ENCODE measurements at places on chromosomes 1 and 21. TPM values are rescaled to one million over a fixed set of nuclear protein-coding genes. Genes with fewer than 3 reads are reported as not detected.

DNA sequence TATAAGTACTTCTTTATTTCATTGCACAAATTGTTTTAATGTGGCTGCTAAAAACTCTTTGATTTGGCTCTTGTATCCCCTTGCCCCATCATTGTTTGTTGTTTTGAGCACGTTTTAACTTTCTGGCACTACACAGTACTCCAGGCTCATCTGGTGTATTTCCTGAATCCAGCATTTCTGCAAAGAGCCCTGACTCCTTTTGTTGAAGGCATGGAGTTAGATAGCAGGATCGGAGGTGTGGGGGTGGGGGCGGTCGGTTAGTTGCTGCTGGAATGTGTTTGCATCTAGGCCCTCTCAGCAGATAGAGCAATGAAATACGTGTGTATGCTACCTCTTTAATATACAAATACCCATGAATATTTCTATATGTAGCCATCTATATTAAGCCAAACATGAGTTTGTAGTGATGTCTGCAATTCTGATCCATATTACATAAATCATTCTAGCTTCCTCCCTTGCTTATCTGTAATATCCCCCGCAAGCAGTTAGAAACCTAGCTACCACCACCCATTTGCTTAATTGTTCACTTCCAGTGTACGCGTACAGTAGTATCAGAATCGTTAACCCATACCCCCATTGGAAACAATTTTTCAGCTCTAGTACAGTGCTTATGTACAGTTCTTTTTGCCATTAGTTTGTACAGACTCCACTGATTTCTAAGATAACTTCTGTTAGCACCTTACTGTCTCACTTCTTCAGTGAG lies 106.0 kb downstream of the NOS1AP start:
- DNase-seq: no peak

DNA sequence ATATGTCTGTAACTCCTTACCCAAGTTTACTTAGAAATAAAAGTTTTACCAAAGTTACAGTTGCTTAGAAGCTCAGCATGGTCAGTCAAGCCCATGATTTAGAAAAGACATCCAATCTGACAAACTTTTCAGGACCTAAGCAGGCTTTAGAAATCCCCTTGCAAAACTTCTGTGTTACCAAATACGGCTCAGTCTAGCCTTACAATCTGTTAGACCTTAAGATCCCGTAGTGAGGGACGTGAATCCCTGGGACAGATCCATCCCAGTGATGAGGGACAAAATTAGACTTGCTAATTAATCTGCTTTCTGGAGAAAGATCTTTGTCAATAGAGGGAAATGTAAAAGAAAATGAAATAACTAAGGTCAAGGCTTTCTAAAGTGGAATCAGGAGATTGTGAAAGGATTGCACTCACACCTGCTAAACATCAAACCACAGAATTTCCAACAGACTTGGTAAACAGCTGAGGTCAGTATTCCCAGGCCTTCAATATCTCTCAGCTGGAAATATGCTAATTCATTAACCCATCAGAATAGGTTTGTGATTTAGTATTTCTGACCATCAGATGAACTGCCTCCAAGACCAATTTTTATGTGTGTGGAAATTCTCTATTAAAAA lies 375.3 kb downstream of the DUSP10 start:
- no peak for DNase-seq

DNA sequence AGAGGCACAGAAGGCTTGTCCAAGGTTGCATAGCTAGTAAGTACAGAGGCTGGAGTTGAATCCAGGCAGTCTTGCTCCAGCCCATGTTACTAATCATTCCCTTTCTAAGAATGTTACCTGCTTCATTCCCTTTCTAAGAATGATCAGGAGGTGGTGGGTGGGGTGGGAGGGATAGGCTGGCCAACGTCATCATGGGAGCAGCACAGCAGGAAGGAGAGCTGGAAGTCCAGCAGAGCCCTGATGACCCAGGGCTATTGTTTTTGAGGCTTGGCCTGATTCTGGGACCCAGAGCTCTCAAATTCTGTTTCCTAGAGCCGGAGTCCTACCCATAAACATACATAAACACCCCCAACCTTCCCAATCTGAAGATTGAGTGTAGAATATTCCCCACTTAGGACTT lies 11.8 kb upstream of the CSF1 start:
- DNase-seq: no peak

- no peak for DNase-seq
Measured at GRCh38 chr1:198102454-198102827, 54.4 kb upstream of the NEK7 start.

GRCh38 chr1:108053270-108054013 lies 88.5 kb upstream of the VAV3 start:
- peak; percentile 23 for DNase-seq

DNA sequence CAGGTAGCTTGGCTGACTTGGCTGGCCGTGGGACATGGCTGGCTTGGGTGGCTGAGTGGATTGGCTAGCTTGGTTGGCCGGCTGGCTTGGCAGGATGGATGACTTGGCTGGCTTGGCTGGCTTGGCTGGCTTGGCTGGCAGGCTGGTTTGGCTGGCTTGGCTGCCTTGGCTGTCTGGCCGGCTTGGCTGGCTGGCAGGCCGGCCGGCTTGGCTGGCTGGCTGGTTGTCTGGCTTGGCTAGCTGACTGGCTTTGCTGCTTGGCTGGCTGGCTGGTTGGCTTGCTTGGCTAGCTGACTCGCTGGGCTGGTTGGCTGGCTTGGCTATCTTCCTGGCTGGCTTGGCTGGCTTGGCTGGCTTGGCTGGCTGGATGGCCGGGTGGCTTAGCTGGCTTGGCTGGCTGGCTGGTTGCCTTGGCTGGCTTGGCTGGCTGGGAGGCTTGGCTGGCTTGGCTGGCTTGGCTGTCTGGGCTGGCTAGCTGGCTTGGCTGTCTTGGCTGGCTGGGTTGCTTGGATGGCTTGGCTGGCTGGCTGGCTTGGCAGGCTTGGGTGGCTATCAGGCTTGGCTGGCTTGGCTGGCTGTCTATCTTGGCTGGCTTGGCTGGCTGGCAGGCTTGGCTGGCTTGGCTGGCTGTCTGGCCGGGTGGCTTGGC lies 129.7 kb upstream of the FAM72C start:
- DNase-seq: no peak

GRCh38 chr1:185439727-185440415 lies 122.8 kb upstream of the IVNS1ABP start:
- peak; percentile 98 for DNase-seq

- DNase-seq: no peak
Measured at GRCh38 chr21:29245104-29245643, 53.5 kb upstream of the BACH1 start.

- no peak for DNase-seq
Measured at GRCh38 chr1:9888886-9889285, 21.2 kb downstream of the CTNNBIP1 start.

DNA sequence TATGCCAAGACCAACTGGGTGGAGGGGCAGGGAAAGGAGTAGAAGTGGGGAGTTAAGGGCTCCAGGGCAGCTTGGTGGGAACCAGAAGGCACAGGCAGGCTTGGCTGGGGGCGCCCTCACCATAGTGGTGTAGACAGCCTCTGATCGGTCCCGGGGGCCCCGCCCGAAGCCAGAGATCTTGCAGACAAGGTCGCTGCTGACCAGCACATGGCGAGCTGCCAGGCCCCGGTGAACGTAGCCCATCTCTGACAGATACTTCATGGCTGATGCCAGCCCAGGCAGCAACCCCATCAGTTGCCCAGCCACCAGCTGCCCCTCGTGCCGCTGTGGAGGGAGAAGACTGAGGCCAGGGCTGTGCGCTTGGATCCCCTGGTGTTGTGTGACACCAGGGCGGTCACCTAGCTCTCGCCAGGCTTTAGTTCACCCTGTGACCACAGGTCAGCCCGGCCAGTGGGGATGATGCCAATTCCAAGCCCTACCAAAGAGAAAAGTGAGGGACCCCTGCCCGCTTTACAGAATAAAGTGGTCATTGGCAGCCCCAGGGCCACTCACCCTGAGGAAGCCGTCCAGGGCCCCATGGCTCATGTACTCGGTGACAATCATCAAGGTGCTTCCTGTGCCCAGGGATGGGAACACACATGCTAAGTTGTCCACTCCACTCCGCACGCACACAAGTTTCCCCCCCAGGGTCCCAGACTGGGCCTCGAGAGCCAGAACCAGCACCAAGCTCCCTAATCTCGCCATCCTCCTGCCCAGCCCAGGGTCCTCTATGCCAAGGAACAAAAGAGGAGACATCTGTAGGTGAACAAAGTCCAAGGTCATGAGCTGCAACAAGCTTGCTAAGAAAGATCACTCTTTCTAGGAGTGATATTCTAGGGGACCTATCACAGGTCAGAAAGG lies 28.2 kb downstream of the CDCA8 start:
- no peak for DNase-seq

DNA sequence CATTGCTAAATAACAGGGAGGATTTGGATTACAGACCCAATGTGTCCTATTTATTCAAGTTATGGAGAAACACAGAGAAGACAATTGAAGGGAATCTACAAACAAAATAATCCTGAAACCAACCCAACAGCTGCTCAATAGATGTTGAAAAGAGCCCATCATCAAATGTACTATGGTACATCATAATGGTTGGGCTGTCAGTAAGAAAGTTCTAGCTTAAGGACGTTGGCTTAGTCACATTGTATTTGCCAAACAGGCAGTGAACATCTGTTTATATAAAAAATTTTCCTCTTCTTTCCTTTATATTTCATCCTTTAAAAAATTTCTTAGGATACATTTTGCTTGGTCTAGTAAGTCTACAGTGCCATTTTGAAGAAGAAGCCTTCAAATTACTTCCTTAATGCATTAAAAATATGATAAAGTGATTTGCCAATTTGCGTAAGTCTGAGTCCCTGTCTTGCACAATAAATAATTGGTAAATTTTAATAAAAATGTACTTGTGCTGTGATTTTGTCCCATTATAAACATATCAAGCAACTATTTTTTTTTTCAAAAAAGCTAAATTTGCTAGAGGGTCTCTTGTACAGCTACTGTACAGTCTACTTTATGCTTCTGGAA lies 14.4 kb downstream of the MAP3K7CL start:
- DNase-seq: no peak

GRCh38 chr1:41773144-41773591 lies 145.6 kb downstream of the HIVEP3 start:
- DNase-seq: peak; percentile 10

DNA sequence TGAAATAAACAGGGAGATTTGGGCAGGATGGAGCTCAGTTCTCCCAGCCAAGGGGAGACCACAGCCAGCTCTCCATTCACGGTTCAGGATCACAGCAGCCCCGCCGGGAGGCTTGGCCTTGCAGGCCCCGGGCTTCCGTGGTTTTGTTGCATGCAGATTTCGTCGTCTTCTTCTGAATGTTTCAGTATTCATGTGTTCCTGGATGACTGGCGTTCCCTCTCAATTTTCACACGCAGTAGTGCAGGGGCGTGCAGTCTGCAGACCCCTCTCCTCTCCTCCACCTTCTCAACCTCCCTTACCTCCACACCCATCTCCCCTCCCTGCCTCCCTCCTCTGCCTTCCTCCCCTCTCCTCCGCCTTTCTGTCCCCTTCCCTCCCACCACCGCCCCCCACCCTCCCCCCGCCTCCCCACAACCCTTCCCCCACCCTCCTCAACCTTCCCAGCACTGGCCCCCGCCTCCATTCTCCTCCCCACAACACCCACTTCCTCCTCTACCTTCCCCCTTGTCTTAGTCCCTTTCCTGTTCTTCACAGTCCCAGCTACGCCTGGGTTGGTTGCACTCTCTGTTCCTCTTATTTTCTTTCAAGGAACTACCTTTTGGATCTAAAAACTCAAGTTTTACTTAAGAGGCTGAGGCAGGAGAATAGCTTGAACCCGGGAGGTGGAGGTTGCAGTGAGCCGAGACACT lies 8.4 kb upstream of the SLC19A1 start:
- DNase-seq: no peak

DNA sequence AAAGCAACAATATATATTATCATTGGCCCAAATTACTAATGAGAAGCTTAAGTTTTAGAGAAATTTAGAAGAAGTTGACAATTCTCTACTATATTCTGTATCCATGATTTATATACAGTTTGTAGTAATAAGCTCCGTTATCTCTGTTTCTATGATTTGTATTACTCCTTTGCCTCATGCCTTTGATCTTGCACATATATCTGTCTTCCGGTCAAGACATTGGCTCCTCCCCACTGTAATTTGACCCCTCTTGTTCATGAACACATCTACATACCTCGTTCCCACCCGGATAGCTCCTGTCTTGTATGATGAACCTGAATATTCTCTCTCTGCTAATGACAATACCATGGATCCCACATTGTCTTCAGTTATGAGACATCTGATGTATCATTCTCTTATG lies 581.0 kb upstream of the RGS18 start:
- no peak for DNase-seq

DNA sequence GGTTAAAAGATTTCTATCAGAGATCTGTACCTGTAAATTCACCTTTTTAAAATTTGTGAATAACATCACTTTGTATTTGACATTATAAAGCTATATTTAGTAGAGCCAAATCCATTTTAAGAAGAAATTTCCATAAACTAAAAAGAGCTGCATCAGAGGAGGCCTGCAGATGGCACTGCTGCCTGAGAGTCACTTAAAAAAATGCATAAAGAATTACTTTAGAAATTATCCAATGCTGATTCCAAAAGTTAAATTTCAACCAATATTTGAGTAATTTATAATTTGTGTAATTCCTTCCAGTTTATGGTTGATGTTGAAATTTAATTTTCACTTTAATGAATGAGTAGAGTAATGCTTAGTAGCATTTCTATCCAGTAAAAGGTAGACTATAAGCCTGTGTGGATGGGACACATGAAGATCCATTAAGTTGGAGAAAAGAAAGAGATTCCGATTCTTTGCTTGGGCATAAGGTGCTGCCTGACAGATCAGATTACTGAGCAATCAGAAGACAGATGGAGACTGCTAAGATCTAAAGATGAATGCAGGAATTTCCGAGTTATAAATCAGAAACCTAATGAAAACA lies 20.7 kb upstream of the RPE65 start:
- DNase-seq: no peak

DNA sequence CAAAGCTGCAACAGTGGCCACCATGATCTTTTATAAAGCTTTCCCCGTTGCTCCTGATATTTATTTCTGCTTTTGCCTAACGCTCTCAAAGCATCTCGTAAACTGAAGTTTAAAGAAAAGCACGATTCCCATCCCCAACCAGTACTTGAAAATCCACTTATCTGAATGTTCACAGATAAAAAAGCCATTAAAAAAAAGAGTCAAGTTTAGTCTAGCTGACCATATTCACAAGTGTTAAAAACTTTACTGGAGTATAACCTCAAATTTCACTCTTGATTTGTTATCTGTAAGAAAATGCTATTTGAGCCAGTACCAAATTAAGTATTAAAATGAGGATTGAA lies 34.6 kb upstream of the SLC45A3 start:
- no peak for DNase-seq

ADGRL4 gene
- total RNA-seq: not detected

ZSCAN20 gene
- total RNA-seq: 5.0 TPM

KCND3 gene
- total RNA-seq: under 0.01 TPM

PCAT6 gene
- 0.51 TPM for total RNA-seq

PTPN22 gene
- total RNA-seq: 0.26 TPM

SLAMF7 gene
- total RNA-seq: 0.79 TPM

Data from bronchial epithelial cell (primary cell).